ENCODE measurements at places on chromosomes 12 and 14.

DNA sequence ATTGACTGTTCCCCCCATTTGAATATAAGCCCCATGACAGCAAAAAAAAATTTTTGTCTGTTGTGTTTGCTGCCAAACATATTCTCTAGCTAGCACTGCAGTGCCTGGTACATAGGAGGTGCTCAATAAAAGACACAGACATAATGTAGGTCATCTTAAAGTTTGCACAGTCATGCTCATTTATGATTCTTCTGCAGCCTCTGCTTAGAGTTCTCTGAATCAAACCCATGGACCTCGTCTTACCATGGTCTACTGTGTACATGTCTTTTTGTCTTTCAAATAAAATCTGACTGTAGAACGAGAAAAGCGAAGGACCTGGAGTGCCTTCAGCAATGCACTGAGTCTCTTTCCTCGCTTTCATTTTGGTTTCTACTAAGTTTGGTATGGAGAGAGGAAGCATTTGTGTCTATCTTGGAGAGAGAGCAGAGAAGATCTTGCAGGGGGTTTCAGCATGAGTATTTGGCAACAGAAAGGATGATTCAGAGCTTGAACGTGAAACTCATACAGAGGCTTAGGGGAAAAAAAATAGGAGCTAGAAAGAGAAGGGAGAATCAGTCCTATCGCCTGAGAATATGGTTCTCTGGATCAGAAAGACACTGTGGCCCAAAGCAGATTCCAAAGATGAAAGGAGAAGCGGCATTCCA lies 38.8 kb upstream of the TMCC3 start:
- DNase-seq = peak; percentile 20

- no peak for DNase-seq
Measured at GRCh38 chr14:40133463-40133862, 701.2 kb upstream of the FBXO33 start.

GRCh38 chr12:54206791-54207190 lies 18.0 kb upstream of the SMUG1 start:
- no peak for DNase-seq

GRCh38 chr14:50156111-50156510 lies 39.7 kb upstream of the VCPKMT start:
- DNase-seq = no peak

DNA sequence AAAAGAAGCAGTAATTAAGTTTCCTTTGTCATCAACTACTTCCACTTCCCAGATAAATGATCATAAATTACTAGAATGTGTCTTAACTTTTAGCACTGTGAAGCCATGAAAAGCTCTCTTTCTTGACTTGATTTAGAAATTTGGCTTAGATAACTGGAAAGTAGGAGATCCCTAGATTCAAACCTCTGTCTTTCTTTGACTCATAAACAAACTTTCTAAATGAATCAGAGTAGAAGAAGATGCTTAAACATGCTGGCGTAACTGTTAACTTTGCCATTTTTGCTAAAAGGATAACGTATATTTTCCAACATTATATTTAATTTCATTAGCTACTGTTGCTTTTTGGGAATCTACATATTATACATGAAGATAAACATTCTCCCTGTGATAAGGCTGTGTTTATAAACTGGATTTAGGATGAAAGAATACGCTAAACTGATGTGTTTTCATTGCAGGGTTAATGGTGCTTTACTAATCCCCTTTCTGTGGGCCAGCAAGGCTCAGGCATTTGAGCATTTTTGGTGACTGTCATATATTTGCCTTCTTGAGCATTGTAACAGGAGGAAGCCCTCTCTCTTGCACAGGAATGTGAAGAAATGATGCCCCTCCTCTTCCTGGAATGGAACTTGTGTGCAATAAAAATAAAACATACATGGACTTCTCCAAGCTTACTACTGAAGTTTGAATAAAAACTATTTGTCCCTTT lies 301.4 kb downstream of the BMP4 start:
- DNase-seq = peak; percentile 30

GRCh38 chr14:35558680-35559079 lies 24.7 kb downstream of the INSM2 start:
- no peak for DNase-seq

GRCh38 chr12:80165746-80166145 lies 66.4 kb downstream of the OTOGL start:
- no peak for DNase-seq

- DNase-seq = no peak
Measured at GRCh38 chr14:75547552-75548250, 25.4 kb downstream of the BATF start.

GRCh38 chr14:95885278-95885677 lies 8.6 kb downstream of the TUNAR start:
- DNase-seq = no peak
